ENCODE measurements at places on chromosomes 7 and 10.

DNA sequence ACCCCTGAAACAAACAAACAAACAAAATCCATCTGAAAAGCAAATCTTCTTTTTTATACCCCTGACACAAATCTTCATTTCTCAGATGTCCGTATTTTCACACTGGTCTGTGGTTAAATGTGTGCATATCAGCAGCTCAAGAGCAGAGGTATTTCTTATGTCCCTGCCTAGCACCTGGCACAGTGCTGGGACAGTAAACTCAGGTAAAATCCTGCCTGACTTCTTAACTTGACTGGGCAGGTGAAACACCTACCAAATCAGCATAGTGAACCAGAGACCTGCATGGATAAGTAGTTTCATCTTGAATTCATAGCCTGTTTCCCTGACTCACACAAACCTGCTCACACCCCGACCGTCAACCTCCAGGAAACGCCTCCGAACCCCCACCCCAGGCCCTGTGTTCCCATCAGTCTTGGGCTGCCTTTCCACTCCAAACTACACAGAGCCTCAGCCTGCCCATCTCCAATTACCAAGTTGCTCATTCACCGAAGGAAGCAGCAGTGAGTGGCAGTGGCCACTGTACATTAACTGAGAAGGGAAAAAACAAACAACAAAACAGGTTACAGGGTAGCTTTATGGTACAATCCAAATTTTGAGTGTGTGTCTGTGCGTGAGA, 109.9 kb downstream of the HECTD2 start:
- DNase-seq, result no peak

DNA sequence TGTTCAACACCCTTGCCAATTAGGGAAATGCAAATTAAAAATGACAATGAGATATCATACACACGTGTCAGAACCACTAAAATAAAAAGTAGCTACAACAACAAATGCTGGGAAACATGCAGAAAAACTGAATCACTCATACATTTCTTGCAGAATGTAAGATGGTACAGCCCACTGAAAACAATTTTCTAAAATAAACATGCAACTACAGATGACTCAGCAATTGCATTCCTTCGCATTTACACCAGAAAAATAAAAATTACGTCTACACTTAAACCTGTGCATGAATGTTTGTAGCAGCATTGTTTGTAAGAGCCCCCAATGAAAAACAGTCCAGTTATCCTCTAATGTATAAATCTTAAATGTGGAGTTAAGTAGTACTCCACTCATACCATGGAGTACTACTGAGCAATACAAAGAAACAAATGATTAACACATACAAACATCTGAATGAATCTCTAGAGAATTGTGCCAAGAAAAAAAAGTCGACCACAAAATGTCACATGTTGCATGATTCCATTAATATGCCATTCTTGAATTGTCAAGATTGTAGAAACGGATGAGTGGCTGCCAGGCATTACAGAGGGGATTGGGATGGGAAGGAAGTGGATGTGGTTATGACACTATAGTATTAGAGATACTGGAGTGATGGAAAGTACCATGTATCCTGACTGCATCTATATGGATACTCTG, 134.6 kb upstream of the NPSR1 start:
- DNase-seq, result no peak

DNA sequence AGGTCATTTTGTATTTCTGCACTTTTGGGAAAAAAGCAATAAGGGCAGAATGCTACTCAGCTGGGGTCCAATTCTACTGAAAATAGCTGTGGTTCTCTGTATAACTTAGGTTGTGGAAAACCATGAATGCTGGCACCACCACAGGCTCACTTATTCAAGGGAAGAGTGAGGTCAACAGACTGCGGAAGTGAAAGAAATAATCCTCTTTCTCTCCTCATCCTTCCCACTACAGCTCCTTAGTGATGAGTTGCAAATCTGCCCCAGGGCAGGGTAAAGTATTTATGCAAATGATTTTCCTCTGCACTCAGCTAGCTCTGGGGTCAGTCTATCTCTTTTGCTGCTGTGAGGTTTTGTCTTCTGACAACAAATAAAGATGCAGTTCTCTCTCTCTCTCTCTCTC, 74.1 kb upstream of the PTPRZ1 start:
- DNase-seq, result no peak

- DNase-seq, result no peak
These were observed 252.7 kb downstream of the TCERG1L start for GRCh38 chr10:131058799-131059198.

GRCh38 chr7:105643384-105643783, 62.1 kb upstream of the EFCAB10 start:
- DNase-seq, result no peak

Data from LNCaP clone FGC (cell line).